Mesothelial cell of epicardium (in vitro differentiated cells): ENCODE measurements at places on chromosomes 11 and 22.

DNA sequence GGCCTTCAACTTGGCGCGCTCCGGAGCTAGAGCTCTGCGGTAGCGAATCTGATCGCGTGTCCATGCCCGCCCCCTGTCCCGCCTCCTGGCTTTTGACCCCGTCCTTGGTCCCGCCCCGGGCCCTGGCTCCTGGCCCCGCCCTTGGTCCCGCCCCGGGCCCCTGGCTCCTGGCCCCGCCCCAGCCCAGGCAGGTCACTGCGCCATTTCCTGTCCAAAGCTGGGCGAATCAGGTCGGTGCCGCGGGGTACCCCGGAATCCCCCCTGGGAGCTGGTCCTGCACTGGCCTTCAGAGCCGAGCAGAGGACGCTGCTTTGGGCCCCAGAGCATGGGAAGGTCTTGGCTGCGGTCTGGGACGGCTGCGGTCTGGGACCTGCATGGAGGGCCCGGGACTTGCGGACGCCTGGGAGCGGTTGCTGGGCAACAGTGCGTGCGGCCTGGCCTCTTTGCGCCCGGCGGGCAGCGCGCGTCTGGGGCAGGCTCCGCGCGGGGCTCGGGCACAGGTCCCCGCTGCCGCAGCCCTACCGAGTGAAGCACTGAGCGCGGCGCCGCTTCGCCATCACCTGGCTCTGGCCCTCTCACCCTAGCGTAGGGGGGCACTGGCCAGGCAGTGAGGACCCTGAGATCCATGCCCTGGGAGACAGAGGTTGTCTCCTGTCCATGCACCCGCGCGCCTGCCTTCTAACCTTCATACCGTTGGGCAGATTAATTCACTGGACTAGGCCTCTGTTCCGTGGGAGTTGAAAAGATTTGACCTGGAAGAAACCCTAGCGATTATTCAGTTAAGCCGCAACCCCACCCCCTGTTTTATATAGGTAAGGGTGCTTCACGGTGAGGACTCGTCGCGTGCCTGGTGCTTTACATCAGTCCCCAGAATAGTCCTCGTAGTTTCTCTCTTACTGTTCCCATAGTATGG, at the start of gene TTC12:
TTC12 (plus strand) TSS at position 195 of the 913 bp plus-strand sequence. CDS start 1,675 bp downstream, outside the sequence.
- peak; percentile 83 for DNase-seq

GRCh38 chr11:57475671-57476046, 15.3 kb downstream of the RTN4RL2 start:
- no peak for DNase-seq

- no peak for DNase-seq
These were observed 38.6 kb downstream of the PPP6R3 start for GRCh38 chr11:68498903-68499883.

DNA sequence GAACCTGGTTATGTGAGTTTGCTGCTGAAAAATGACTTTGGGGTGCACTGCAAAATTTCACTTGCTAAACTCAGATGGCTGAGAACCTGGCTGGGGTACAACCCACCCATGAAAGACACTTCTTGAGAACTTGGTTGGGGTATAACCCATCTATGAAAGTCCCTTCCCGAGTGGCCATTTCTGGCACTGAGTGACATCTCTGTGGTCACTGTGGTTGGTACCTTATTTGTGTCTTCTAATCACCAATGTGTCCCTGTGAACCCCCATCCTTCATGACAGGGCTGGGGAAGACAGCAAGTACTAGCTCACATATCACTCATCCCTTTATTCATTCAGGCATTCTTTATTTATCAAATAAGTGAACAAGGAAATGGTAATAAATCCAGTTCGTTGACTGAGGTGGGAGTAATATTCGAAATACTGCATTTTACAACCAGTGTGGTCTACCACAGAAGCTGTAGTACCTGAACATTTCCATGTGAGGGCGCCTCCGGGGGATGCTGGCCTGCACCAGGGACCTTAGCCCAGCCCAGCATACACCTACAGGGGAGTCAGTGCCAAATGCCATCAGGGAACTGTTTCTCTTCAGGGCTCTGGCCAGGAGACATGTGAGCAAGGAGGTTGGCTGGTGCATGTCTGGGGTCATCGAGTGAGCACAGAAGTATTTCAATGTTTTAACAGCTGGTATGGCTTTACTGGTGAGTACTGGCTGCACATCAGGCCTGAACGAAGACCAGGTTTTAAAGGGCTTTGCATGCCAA, 122.1 kb downstream of the CSNK2A3 start:
- no peak for DNase-seq

DNA sequence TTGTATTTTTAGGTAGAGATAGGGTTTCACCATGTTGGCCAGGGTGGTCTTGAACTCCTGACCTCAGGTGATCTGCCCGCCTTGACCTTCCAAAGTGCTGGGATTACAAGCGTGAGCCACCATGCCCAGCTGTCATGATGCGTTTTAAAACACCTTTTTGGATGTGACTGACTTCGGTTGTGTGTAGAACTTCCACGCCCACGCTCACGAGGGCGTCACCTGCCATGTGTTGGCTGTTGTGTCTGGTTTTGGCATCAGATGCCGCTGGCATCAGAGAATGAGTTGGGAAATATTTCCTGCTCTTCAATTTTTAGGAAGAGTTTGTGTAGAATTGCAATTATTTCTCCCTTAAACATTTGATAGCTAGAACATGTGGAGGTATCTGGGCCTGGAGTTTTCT, 109.1 kb downstream of the KCNQ1 start:
- DNase-seq: no peak

DNA sequence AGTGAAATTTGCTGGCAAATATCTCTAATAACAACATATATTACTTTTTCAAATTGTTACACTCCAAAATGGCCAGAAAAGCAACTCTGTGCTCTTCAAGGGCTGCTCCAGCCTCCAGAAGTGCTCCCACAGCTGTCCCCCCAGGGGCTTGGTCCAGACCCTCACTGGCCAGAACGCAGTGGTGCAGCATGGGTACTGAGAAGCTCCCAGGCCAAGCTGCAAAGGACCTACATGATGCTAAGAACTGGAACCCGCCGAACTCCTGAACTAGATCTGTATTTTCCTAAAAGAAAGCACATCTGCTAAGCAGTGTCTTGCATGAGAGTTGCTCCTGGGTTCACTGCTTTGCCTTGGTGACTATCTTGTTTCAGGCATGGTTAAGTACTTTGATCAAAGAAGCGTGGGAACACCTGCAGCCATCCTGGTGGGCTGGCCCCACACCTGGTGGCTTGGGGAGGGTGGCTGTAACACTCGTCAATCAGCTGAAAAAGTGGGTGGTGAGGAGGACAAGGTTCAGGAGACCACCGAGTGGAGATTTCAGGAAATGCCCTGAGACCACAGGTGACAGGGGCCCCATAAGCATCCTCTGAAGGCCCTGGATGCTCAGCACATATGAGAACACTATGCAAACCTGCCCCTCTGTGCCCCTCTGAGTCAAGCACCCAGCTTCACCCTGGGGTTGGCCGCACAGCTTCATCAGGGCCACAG, 72.7 kb upstream of the PITPNB start:
- no peak for DNase-seq

DNA sequence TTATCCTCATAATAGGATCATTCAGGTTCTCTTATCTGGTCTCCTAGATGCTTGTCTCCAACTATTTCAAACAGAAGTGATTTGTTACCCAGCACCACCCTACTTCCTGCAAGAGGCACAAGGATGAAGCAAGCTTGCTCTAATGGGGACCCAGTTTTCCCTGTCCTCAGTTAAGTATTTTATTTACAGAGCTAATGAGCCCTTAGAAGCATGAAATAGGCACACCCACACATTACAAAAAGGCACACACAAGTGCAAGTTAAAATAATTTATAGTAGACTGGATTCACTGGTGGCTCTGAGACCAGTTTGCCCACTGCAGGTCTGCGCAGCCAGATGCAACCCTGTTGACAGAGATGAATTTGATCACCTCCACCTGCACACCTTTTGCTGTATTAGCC, 167.5 kb downstream of the KIRREL3 start:
- DNase-seq: no peak

- no peak for DNase-seq
These were observed 5.0 kb downstream of the MMP8 start for GRCh38 chr11:102719620-102720277.

DNA sequence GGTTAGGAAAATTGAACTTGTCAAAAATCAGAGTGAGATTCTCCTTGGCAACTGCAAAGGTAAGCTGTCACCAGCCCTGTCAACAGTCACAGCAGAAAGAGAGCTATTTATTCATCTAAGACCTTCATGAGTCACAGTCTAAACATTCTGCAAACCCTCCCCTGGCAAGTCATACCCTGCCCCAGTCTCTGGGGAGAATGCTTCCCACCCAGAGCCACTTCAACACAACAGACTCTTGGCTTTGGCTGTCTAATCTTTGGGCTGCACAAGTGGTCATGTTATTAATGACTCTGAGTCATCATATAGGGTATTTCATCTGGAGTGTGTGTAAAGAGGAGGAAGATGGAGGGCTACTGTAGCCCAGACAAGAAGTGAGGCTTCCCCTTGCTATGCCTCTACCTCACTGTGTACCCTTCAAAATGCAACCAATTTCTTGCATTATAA, 153.4 kb downstream of the CCDC34 start:
- DNase-seq: no peak

GRCh38 chr11:121415856-121416255, 36.3 kb upstream of the SORL1 start:
- DNase-seq: no peak

GRCh38 chr11:19868281-19868821, 155.7 kb downstream of the NAV2 start:
- DNase-seq: no peak

GRCh38 chr11:26851696-26852095, 129.8 kb upstream of the SLC5A12 start:
- DNase-seq: no peak

DNA sequence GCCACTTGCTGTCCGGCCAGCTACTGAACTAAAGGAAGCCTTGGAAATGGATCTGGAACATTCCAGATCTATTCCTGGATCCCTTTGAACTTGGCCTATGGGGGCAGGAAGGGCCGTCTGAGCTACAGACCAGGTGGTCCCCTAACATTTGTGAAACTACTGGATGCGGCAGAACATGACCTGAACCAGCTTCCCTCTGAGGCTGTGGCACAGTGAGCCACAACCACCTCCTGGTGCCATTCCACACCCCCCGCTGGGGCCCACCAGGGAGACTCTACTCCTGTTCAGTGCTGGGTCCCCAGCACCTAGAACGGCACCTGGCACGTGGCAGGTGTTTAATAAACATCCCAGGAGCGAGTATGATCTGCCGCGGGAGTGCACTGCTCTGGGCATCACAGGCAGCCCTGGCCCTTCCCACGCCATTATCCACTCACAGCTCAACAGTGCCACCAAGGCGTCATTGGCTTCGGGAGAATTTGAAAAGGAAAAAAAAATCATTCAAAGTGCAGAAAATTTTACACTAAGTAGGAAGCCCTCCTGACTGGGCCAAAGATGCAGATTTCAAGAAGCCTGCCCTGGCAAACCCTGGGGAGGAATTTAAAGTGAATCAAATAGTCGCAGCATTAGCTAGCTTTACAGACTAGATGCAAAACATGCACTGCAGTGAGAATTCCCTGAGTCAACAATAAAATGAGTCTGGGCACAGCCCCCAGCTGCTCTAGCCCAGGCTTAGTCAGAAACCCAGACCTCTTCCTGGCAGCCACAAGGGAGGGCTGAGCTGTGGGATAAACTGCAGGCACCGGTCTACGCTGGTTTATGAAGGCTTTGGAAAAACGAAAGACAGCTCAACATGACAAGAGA, 14.3 kb upstream of the EFCAB6 start:
- DNase-seq: peak; percentile 31

DNA sequence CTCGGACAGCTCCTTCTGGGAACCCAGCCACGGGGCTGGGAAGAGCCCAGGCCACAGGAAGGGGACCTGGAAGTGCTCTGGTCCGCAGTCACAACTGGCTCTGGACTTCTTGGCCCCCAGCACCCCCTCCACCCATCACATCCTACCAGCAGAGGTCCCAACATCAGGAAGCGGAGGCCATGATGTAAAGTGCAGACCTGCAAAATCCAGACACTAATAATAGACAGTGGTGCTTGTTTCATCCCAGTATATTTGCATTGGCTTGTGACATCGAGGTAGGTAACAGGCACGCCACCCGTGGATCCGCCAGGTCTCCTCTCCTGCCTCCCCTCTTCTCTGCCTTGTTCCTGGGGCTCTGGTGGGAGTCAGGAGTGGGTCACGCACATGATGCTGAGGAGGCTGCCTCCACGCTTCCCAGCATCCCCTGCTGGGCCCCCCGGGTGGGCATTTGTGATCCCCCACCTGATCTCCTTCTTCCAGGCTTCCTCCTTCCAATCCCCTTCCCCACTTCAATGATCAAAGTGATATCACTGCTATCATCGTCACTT, 1454.0 kb downstream of the BRD1 start:
- DNase-seq: no peak

DNA sequence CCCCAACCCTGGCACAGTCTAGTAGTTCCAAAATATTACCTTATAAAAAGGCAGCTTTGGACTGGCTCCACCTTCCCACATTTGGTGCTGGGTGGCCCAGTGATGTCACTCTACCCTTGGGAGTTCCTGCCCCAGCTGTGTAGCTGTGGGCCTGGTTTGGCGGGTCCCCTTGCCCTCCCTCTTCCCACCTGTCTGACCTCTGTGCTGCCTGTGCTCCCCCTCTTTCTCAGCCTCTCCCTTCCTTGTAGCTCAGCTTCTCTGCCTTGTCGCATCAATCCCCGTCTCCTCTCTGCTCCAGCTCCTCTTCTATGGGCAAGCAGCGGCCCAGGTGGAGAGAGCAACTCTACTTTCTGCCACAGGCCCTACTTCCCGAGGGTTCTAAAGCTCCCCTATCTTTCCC, 54.6 kb downstream of the CHRDL2 start:
- DNase-seq: no peak

DNA sequence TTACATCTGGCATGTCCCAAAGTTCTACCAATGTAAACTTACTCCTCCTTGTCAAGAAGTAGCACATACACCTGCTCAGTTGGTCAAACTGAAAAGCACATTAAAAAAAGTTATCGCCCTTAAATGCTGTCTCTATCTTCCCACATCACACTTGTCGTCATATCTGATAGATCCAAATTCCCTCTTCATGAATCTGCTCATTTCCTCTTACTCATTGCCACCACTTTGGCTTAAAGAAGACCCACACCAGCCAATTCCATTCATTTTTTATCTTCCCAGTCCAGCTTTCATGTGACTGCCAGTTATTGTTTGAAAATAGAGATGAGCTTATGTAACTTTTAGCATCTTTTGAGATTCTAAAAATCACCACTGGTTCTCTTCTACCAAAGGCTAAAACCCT, 305.9 kb upstream of the MTNR1B start:
- DNase-seq: no peak

DNA sequence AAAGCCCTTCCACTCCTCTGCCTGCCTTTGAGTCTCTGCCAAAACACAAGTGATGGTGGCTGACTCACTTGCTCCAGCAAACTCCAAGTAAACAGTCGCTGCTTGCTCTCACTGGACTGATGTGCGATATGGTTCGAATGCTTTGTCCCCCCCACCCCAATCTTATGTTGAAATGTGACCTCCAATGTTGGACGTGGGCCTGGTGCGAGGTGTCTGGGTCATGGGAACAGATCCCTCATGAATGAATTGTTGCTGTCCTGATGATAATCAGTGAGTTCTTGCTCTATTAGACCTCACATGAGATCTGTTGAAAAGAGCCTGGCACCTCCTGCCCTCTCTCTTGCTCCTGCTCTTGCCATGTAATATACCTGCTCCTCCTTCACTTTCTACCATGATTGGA, 747.9 kb downstream of the OPCML start:
- DNase-seq: no peak

- DNase-seq: no peak
These were observed 157.7 kb upstream of the MTMR2 start for GRCh38 chr11:96081561-96081960.
